GM03348 (cell line): ENCODE measurements at places on chromosomes 2 and 18.

- no peak for DNase-seq
Measured at GRCh38 chr2:236317938-236318396, 53.8 kb upstream of the ASB18 start.

GRCh38 chr18:74097803-74098202 lies 49.8 kb downstream of the FBXO15 start:
- no peak for DNase-seq

DNA sequence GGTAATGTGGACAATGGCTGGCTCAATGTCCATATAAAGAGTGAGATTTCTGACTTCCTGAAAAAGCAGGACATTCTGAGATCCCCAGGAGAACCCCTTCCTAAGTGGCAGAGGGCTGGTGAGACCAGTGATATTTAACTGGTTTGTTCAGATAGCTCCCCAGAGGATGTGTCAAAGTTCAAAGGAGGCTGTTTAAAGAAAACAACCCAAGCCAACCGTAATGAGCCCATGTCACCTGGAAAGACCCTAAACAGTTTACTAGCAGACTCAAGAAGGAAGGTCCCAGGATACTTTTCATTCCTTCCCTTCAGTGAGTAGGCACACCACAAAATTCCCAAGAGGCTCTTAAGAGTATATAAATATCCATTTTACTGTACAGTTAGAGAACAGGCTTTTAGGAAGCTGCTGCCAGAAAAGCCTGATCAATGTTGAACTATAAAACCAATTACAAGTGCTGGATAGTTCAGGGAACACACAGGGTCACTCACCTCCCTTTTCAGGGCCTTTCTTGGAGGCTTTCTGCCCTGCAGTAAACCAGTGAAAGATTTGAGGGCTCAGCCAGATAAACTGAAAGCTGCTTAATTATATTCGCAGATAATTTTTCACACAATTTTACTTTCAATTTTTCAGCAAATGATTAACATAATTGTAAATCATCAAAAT lies 293.5 kb downstream of the ASXL3 start:
- DNase-seq = no peak

DNA sequence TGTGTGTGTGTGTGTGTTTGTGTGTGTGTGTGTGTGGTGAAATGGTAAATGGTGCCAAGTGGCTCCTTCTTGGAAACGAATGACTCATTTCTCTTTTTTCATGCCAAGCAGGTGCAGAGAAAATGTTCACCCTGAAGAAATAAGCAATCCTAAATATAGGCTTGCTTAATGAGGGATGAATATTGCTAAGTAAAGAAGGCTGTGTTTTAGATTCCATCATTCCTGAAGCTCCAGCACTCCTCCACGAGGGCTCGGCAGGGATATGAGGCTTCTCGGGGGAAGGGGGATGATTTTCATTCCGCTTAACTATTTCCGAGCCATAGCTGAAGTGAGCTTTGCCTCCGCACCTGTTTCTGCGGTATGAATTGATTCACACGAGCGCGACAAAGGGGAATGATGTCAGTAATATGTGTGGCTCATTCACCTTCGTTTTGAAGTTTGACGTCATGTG lies 72.9 kb downstream of the TSN start:
- DNase-seq = no peak

DNA sequence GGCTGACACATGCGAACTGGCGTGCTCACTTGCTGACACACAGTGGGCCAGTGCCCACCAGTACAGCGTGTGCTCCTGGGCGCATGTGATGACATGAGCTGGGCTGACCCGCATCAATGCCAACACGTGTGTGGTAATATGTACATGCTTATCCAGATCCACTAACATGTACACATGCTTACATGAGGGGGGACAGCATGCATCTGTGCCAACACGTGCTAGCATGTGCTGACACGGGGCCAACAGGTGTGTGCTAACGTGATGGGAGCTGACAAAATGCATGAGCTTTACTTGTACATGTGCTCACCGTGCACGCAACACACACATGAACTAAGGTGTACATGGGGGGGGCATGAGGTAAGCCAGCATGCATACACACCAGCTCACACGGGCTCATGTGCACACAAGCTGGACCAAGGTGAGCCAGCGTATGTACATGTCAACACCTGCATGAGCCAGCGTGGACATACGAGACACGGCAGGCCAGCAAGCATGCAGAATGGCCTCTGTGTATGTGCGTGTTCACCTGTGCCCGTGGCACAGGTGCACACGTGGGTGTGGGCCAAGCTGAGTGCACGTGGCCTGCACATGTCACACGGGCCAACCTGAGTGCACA lies 28.5 kb downstream of the GPC1 start:
- DNase-seq = no peak

GRCh38 chr2:7725171-7725849 lies 808.1 kb downstream of the RNF144A start:
- DNase-seq = peak; percentile 11

GRCh38 chr2:37819186-37819585 lies 105.9 kb upstream of the RMDN2 start:
- DNase-seq = peak; percentile 78

DNA sequence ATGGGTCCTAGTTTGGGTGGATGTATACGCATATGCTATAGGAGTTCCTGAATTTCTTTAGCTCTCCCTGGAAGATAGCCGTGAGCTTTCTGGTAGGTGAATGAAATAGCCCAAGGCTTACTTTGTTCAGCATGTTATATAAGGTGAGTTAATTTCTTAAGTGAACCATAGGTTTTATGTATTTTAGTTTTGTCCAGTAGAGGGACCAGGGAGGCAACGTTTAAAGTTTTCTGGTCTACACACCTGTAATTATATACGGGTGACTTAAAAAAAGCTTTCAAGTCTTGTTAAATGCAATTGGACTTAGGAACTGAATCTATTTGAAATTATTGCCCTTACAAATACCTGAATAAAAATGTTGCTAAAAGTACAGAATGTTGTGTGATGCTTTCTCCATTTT lies 402.5 kb upstream of the DDX18 start:
- DNase-seq = no peak

DNA sequence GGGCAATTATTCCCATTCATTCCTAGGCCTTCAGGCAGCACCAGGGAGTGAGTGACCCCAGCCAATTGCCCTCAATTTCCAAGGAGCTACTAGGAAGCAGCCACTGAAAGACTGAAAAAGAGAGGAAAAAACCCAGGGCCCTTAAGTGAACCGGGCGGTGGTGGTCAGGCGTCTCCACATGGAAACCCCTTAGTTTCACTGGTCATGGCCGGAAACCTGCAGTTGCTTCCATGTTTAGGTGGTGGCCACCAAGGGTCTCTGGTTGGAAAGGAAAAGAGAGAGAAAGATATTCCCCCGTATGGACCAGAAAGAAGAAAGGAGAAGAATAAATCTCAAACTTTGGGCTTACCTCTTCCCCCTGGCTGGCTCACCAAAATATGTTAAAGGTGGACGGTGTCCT lies 64.9 kb downstream of the GALR1 start:
- DNase-seq = no peak

- DNase-seq = peak; percentile 77
Measured at GRCh38 chr2:9972621-9973479, 21.4 kb downstream of the GRHL1 start.

GRCh38 chr18:3103576-3103975 lies 90.6 kb upstream of the LPIN2 start:
- DNase-seq = peak; percentile 18

GRCh38 chr2:50443868-50444630 lies 587.9 kb downstream of the NRXN1 start:
- DNase-seq = no peak

DNA sequence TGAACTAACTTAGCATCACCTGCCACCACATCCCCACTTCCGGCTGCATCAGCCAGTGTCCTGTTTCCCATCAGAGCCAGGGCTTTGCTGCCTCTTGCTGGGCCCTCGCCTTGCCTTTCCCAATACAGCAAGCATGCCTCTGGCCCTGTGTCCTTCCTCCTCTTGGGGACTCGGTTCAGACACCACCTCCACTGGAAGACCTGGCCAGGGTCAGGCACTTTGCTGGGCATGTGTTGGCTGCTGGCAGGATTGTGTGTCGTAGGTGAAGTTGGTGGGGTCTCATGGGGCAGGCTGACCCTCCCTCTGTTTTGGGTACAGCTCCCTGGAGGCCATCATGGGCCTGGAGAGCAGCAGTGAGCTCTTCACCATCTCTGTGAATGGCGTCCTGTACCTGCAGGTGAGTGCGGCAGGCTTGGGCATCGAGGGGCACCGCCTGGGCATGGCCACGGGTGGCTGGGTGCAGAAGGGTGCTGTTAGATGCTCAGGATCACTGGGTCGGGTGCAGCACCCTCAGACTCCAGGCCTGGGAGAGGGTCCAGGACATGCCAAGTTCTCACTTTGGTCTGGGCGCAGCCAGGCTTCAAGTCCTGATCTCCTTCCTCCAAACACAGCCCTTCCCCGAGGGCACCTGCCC lies 6.6 kb downstream of the ERFE start:
- no peak for DNase-seq

DNA sequence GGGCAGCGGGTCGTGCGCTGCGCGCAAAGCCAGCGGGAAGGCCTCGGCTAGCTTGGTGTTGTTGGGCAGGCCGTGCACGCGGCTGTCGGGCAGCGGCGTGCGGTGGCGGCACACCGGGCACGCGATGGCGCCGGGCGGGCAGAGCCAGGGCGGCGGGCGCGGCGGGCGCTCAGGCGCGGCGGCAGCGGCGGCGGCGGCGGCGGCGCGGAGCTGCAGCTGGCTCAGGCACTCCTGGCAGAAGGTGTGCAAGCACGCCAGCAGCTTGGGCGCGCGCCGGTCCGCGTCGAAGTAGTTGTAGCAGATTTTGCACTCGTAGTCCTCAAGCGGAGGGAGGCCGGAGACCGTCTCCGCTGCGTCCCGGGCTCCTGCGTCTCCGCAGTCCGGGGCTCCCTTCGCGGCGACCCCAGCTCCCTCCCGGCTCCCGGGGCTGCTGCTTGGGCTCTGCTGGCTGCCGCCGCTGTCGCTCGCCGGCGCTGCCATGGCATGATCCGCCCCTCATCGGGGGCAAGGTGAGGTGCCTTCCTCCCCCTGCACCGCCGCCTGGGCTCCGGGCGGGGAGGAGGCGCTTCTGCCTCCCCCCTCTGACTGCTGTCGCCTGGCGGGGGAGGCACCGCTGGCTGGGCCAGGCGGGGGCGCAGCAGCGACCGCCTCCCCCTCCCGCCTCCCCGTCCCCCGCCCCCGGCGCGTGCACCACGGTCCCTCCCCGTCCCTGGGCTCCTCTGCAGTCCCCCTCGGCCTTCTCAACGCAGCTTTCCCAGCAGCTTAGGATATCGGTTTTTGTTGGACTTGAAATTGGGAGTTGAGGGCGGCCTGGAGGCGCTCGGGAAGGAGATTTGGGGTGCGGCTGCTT lies 21.0 kb upstream of the PAX3 start:
- DNase-seq = no peak

DNA sequence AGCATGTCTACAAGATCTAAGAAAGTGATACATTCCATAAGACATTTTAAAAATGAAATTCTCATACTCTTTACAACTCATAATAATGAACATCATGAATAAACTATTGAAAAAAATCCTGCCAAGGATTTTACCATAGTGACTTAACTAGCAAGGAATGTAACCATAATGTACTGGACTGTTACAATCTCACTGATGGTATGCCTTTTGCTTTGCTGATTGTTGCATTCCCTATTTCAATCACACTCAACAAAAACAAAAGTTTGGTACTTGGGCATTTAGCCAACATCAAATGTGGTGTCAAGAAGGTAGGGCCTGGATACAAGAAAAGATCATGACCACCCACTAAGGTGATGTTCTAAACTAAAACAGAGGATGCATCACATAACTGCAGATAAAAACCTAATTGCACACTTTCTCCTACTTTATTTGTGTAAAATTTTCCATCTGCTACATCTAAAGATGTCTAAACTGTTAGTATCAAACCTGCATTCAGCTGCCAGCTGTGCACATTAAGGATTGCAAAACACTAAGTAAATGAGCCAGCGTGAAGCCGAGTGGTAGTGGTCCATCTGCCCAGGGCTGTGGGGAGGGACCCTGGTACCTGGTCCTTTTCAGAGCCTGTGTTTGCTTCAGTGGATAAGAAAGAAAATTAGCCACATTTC lies 564.4 kb downstream of the ZEB2 start:
- peak; percentile 65 for DNase-seq

GRCh38 chr18:61891894-61892293 lies 913 bp downstream of the RNF152 start:
- DNase-seq = no peak

GRCh38 chr2:19264852-19265251 lies 93.6 kb downstream of the OSR1 start:
- no peak for DNase-seq

DNA sequence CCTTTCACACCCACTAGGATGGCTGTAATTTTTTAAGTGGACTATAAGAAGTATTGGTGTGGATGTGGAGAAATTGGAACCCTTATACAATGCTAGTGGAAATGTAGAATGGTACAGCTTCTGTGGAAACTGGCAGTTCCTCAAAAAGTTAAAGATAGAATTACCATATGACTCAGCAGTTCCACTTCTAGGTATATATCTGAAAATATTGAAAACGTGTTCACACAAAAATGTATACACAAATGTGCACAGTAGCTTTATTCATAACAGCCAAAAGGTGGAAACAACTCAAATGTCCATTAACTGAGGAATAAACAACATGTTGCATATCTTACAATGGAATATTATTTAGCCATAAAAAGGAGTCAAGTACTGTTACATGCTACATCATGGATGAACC lies 17.7 kb downstream of the TANK start:
- no peak for DNase-seq

DNA sequence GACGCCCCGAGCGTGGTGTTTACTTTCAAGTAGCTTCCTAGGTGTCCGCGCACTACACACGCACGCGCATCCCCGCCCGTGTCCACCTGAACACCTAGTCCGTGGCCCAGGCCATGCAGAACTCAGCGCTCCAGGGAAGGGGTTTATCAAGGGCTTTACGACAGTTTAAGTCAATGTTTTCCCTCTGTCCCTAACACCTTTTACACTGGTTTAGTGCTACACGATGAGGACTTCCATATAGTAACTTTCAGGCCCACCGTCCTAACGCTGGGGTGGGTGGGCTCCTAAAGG lies 1.4 kb upstream of the BCL2 start:
- DNase-seq = no peak

DNA sequence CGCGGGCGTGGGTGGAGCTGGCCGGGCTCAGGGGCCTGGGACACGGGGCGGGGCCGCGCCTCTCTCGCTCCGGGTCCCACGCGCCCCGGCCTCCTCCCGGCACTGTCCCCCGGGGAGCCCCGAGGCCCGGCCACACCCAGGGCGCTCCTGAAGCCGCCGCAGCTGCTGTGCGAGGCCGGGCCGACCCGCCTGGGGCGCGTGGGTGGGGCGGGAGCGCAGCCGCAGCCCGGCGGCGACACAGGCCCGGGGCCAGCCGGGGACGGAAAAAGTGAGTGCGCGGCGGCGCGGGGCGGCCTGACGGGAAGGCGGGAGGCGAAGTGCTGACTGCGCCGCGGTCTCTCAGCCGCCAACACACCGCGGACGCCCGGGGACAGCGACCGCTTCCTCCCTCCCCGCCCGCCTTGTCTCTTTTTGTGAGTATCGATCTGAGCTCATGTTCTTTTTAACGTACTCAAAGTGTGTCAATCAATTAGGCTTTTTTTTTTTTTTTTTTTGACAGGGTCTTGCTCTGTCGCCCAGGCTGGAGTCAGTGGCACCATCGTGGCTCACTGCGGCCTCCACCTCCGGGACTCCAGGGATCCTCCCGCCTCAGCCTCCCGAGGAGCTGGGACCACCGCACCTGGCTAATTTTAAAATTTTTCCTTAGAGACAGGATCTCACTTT lies 14.5 kb downstream of the PDCD1 start:
- DNase-seq = peak; percentile 90
